ENCODE measurements at places on chromosomes 7 and 10.

GRCh38 chr10:1149793-1150637 lies 93.8 kb downstream of the WDR37 start:
- DNase-seq: no peak

- DNase-seq: no peak
Measured at GRCh38 chr7:130793855-130794618, 60.0 kb upstream of the KLF14 start.

DNA sequence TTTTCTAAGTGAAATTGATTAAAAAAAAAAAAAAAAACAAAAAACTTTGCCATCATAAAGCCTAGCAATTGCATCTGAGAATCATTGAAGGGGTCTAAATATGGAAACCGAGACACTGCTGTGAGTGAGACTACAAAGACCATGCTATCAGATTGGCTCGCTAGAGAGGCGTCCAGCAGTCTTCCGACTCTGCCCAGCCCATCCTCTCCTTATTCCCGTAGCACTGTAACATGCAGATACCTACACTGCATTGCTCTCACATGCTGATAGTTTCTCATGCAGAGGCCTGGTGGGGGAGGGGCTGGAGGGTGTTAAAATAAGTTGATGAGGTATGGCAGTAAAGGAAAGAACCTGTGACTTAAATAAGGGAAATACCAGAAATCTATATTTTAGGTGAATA lies 130.7 kb downstream of the NRF1 start:
- peak; percentile 12 for DNase-seq

DNA sequence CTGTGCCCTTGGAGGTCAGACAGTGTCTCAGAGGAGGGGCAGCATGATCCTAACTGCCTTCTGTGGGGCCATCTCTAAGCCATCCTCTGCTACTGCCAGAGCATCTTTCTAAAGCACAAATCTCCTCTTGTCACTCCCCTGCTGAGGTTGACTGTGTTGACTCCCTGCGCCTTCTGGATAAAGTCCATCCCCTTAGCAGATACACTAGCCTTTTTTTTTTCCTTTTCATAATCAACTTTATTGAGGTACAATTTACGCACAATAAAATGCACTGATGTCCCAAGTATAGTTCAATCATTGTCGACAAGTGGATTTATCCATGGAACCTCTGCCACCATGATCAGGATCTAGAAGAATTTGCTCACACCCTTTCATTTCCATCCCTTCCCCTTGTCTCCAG lies 150.1 kb downstream of the SPAG6 start:
- no peak for DNase-seq

GRCh38 chr7:138429577-138430250 lies 30.3 kb upstream of the TRIM24 start:
- DNase-seq: no peak

DNA sequence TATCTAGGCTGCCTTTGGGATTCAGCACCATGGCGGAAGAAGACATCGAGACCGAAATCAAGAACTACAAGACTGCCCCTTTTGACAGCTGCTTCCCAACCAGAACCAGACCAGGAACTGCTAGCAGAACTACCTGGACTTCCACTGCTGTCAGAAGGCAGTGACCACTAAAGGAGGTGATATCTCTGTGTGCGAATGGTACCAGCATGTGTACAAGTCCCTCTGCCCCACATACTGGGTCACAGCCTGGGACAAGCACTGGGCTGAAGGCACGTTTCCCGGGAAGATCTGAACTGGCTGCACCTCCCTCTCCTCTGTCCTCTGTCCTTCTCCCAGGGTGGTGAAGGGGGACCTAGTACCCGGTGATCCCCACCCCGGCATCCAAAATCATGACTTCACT lies 25.6 kb upstream of the PDIA4 start:
- no peak for DNase-seq

- peak; percentile 28 for DNase-seq
Measured at GRCh38 chr10:51773681-51774080, 74.3 kb upstream of the CSTF2T start.

DNA sequence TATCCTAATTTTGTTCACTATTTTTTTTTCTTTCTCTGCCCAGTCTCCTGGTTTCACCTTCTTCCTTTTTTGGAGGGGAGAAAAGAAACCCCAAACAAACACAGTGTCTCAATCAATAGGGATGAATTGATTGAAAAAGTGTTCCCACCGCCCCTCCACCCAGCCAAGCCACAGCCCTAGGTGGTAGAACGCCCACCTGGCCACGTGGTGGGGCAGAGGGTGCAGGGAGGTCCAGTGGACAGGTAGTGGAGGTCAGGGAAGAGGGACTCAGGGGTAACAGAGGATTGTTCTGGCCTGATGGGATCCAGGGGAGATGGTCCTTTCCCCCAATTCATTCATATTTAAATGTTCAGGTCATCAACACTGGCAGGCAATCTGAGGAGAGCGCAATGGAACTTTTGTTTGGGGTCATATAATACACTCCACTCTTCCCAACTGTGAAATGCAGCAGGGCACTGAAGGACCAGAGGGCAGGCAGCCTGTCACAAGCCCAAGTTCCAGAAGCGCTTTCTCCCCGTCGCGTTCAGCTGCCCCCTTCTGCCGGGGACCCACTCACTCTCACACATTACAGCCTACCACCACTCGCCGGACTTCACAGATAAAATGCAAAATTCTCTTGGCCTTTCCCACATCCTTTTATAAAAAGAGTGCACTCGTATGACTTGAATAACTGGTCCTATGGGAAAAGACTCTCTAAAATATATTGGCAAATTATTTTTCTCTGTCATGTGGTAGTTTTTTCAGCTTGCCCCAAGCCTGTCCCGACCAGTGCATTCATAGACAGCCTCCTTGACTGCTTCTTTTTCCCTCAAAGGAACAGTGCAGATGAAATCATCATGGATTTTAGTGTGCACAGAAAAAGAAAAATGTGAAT lies 1.6 kb downstream of the INHBA start:
- no peak for DNase-seq

DNA sequence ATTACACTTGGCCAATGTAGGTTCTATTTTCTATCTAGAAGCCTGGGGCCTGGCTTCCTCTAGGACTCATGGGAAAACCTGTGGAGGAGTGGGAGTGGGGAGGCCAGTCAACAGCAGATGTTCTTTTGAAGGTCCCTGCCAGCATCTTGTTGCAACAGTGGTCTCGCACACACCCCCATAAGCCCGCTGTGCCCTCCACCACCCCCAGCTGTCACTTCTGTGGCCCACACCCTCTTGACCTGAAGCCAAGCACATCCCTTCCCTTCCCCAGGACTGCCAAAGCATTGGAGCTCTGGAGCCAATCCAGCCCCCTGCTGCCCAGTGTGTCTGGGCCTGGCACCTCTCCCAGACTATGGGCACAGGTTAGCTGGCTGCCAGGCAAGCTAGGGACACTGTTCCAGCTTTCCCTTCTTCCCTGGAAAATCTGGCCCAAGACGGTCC lies 1.9 kb upstream of the STX1A start:
- no peak for DNase-seq

DNA sequence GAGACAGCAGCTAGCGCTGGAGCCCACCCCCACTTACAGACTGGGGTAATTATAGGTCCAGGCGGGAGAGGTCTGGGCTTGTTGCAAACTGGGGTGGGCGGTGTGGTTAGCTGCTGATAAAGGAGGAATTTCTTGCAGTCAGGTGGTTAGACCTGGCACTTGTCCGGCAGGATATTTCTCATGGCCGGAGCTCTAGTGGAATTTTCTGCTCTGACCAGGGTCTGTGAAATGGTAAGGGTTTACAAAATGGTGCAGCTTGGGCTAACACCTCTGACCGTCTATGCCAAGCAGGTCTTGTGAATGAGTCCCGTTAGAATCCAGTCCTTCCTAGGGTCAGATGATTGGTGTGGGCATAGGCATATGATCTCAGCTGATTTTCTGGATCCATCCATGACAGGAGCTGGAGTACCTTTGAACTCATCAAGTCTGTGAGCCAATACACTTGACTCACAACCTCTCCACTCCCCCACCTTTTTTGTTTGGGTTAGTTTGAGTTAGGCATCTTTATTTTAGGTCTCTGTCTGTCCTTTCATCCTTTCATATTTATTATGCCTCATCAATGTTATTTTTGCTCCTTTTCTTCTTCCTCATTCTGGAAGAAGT lies 213.4 kb downstream of the SUGCT start:
- DNase-seq: no peak

GRCh38 chr7:157717211-157718174 lies 380.7 kb downstream of the DNAJB6 start:
- no peak for DNase-seq

GRCh38 chr10:108375691-108376090 lies 1211.2 kb upstream of the SORCS1 start:
- no peak for DNase-seq

- no peak for DNase-seq
Measured at GRCh38 chr10:7817984-7818294, 366 bp upstream of the TAF3 start.

DNA sequence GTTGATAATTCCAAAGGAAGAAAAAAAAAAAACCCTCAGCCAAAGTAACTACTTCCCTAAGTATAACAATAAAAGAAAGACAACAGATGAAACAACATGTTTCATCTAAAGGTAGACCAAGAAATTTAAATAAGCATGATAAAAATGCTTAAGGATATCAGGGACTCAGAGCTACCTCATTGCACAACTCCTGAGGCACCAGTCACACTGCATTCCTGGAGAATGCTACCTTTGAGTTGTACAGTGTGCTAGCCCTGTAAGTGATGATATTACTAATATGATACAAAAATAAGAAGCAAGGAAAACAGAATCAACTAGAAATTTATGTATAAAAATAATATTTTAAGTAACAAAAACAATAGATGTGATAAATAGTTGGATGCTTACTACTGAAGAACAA lies 29.5 kb upstream of the C7orf33 start:
- no peak for DNase-seq

DNA sequence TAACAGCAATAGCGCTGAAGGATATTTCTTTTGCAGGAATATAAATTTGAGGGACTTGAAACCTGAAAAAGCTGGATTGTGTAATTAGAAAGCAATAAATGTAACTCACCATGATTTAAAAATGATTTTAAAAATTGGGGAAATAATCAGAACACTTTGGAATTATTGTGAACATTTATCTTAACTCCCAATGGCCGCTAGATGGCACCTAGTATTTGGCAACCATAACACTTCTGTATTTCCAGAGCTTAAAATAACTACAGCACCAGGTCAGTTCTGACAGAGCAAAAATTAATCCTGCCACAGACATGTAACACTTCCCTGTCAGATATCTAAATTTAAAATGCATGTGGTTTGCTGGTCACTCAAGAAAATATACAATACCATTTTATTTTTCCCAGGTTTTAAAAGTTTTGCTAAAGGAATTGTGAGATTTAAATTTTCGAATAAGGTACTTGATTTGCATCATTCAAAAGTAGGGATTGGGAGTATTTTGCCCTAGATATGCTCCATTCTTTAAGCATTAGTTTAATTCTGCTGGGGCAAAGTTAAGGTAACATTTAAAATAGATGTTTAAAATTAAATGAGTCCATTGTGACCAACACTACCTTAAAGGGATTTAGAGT lies 144.5 kb downstream of the PPP1R3A start:
- peak; percentile 21 for DNase-seq

DNA sequence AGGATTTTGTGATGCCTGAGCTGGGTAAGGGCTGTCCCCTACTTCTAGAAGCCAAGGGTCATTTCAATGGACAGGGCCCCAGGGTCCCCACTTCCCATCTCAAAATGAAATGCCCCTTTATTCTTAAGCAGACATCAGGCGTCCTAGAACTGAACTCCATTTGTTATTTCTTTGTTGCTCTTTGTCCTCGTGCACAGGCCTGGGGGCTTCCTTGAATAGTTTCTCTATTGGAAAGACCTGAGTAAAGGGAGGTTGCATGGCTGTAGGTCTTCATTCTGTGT lies 311.4 kb upstream of the ZNF32 start:
- DNase-seq: no peak

DNA sequence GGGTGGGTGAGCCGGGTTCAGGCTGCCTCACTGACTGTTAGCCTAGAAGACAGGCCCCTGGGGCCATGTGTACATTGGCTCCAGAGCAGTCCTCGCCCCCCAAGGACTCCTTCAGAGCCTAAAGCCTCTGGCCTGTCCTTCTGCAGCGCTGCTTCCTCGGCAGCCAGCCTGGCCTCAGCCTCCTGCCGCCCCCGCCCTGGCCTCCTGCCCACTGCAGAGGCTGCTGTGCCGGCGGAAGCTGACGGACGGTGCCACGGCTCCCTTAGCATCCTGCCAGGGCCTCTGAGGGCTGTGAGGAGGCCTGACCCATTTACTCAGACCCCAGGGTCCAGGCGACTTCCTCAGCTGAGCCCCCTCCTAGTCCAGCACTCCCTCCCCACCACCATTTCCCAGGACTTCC lies 4.9 kb downstream of the SRRM3 start:
- no peak for DNase-seq

DNA sequence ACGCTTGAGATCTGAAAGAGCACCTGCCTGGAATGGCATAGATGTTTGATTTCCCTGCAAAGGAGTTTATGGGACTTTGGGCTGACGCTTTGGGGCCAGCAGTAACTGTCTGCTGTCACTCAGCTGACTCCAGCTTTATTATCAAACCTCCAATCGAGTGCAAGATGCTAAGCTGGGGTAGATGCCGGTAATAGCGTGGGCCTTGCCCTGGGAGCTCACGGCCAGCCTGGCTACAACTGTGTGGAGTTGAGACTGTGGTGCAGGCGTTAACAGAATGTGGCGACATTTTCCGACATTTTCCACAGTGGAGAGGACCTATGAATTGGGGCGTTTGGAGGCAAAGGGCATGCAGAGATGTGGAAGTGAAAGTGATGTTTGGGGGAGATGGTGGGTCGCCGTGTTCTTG lies 1.3 kb downstream of the CHST12 start:
- DNase-seq: no peak

DNA sequence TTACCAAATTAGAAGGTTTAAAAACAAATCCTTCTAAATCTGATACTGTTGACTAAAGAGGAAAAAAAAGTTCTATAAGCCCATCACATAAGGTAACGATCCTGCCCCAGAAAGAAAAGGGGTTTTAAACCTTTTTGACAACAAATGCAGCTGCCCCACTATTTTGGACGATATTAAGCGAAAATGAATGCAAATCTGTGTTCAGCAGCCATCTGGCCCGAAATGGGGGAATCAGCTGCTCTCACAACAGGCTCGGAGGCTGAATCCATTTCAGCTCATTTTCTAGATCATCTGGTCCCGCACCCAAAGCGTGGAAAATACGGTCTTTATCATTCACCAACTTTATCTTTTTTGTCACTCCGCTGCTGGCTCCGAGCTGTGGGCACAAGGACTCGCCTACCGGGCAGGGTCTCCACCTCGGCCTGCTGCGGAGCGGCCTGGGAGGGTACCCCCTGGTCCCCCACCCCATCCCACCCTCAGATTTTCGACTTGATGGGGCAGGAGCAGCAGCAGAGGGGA lies 2.4 kb upstream of the EBF3 start:
- DNase-seq: no peak
